ENCODE measurements at places on chromosomes 3 and 15. TPM values are rescaled to one million over a fixed set of nuclear protein-coding genes. Genes with fewer than 3 reads are reported as not detected.
A peak's percentile ranks its signal among the peaks of the same experiment; 100 is the strongest.

- peaks cover 5% of the 10 kb centered on the region for H3K4me1 ChIP-seq
- no peaks in the 10 kb centered on the region for H3K36me3 ChIP-seq
- DNase-seq: no peak
- H3K4me3 ChIP-seq: no peak overlapping the region
- H3K27me3 ChIP-seq: no peaks in the 10 kb centered on the region
- no peak overlapping the region for H3K27ac ChIP-seq
These were observed 83.4 kb downstream of the EEFSEC start for GRCh38 chr3:128236657-128237056.

DNA sequence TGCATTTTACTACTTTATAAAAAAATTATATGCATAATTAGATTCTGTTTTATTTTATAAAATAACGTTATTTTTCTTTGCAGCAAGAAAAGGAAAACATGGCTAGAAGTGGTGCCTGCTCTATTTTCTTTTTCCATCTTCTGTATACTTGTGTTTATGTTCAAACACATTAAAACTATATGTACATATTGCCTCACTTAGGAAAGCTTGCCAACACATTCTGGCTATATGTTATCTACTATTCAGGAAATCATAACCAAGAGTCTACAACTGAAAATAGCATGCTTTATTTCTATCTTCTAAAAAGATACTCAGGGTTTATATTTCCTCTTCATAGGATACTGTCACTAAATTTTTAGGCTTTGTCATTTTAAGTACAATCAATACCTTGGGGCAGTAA is 90.2 kb upstream of the KCNMB2 start:
- no peak overlapping the region for H3K27ac ChIP-seq
- H3K4me3 ChIP-seq: no peak overlapping the region

DNA sequence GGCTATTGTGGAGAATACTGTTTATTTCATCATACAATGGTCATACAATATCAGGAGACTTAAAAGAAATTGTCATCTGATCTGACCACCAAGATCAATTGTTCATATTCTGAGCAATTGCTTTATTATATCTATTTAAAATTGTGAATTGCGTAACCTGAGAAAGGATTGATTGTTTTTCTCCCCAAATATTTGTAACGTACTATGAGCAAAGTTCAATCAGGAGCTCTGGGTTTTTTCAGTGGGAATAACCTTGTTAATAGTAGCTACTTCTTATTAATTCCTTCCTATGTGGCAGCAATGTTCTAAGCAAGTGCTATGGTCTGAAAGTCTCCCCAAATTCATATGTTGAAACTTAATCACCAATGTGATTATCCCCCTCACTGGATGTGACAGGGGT is 323.1 kb downstream of the ZPLD1 start:
- DNase-seq: no peak
- H3K36me3 ChIP-seq: no peaks in the 10 kb centered on the region
- no peak overlapping the region for H3K27ac ChIP-seq
- no peak overlapping the region for H3K4me3 ChIP-seq

- H3K4me1 ChIP-seq: no peaks in the 10 kb centered on the region
- no peaks in the 10 kb centered on the region for H3K36me3 ChIP-seq
- H3K27me3 ChIP-seq: no peaks in the 10 kb centered on the region
- no peak overlapping the region for H3K4me3 ChIP-seq
These were observed 23.2 kb upstream of the MUC4 start for GRCh38 chr3:195834675-195835583.

DNA sequence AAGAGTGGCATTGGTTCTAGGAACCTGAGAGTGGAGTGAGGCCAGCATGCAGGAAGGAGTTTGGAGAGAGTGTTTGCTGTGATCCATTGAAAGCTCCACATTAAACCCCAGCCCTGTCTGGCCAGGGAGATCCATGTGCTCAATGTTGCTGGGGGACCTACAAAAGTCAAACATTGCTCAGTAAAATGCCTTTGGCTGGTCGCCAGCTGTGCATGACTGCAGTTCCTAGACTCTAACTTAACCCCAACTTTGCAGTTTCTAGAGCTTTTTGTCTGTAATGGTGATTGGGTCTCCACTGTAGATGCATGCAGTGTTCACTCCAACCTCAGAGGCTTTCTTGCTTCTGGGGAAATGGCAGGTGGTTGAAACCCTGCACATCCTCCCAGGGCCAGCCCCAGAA is 99.7 kb upstream of the ABHD17C start:
- H3K27me3 ChIP-seq: no peaks in the 10 kb centered on the region
- H3K27ac ChIP-seq: no peak overlapping the region
- H3K4me1 ChIP-seq: no peaks in the 10 kb centered on the region
- no peaks in the 10 kb centered on the region for H3K36me3 ChIP-seq

DNA sequence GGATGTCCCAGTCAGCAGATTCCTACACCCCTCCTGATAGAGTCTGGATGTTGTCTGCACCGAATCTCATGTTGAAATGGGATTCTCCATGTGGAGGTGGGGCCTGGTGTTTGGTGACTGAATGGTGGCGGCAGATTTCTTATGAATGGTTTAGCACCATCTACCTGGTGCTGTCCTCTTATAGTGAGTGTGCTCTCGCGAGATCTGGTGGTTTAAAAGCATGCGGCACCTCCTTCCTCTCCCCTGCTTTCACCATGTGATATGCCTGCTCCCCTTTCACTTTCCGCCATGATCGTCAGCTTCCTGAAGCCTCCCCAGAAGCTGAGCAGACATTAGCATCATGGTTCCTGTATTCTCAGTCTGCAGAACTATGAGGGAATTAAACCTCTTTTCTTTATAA is 135.2 kb upstream of the SLC6A11 start:
- no peaks in the 10 kb centered on the region for H3K4me1 ChIP-seq
- no peaks in the 10 kb centered on the region for H3K27me3 ChIP-seq
- H3K36me3 ChIP-seq: no peaks in the 10 kb centered on the region
- no peak overlapping the region for H3K27ac ChIP-seq
- H3K4me3 ChIP-seq: no peak overlapping the region
- DNase-seq: no peak

DNA sequence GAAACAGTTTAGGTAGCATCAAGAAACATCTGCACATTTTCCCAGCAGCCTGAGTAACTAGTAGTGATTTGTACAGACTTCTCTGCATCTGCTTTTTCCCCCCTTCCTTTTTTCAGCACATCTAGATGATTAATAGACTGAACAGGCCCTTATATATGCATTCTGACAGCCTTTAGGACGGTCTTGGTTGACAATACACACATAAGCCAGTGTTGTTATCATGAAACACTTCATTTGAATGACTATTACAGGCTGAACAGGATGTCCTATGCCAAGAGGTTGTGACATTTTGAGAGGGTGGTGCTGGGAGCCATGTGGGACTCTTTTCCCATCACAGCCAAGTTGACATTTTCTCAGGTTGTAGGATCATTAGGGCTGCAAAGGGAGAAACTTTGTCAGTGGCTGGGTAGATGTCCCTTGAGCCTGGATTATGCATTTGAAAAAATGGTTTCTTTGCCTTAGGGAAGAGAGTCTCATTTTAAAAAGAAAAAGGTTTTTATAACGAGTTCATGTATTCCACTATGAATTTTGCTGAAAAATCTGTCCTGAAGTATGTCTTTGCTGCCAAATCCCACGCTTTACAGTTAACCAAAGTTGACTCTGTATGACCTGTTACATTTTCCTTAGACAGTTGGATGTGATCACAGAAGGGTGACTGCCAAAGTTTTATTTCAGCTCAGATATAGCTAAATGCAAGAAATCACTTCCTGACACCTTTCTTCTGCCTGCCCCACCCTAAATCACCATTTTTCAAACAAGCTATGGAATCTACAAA is 73.7 kb downstream of the FILIP1L start:
- DNase-seq: no peak
- no peaks in the 10 kb centered on the region for H3K36me3 ChIP-seq
- no peaks in the 10 kb centered on the region for H3K4me1 ChIP-seq
- H3K4me3 ChIP-seq: no peak overlapping the region

DNA sequence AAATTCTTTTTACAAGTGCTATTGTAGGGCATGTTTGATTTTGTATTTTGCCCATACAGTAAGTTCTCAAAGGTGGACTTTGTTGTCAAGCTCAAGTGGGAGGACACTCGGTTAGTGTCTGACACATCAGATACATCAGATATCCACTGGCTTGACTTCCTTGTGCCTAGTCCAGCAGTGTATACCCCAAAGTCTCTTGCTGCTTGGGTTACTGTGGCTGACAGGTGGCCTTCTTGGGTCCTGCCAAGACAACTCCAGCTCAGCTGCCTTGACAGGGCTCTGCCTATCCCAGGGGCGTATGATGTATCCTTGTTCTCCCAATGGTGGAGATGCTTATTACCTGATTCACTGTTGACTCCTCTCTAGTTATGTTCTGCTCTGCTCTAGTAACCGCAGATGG is 214.9 kb downstream of the CBLB start:
- H3K27ac ChIP-seq: no peak overlapping the region
- H3K4me1 ChIP-seq: no peaks in the 10 kb centered on the region

DNA sequence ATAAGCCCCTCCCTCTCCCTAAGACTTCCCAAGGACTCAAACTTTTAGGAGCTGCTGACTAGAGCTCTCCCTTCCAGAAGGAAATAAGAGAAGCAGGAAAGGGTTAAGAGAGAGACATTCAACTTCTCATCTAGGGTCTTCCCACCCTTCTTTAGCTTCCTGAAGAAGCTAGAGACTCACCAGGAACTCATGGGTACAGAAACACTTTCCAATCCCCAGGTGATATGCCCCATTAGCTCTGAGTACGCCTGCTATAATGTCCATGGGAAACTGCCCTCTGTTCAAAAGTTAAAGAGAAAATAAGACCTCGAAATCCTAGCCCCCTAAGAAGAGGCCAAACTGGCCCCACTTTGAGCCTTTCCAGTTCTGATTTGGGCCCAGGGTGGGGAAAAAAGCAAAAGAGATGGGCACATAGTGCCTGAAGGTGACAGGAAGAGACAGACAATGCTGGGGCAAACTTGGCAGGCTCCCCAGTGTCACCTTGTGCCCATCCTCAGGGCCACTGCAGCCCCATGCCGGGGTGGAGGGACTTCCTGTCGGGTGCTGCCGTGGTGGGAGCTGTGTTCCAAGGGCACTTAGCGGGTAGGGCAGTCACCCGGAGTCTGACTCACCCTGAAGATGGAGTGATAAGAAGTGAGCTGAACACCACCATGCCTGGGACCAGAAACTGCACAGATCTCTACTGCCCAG is 29.5 kb downstream of the CCDC12 start:
- no peak overlapping the region for H3K4me3 ChIP-seq
- peak overlapping the region; percentile 78 for H3K27ac ChIP-seq
- peaks cover 30% of the 10 kb centered on the region for H3K36me3 ChIP-seq
- no peak for DNase-seq
- no peaks in the 10 kb centered on the region for H3K27me3 ChIP-seq

DNA sequence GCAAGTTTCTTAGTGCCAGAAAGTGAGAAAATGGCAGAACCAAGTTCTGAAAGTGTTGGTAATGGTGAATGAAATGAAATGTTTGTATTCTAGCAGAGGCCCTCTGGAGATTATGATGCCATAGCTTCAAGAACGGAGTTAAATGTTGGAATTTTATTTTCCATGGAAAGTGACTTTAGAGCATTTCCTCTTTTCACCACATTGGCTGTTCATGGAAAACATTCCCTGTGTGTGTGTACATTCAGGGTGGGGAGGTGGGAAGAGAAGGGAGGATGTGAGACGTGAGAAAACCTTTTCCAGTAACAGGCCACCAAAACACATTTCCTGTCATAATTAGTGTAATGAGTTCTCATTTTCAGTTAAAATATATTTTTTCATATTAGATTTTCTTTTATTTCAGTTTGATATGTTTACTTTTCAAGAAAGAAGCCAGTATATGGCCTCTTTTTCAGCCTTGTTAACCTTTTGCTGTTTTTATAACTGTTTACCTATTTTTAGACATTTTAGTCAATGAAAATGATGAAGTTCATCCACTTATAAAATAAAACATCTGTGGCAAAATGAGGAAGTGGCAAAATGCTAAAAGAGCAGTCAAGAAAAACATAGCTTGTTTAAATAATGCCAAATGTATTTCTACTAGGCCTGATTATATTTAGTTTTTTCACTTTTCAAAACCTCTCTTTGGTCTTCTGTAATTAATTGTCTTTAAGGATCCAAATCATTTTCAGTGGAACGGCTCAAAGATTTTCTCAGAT is 21.6 kb downstream of the SAMMSON start:
- no peaks in the 10 kb centered on the region for H3K27me3 ChIP-seq
- H3K36me3 ChIP-seq: no peaks in the 10 kb centered on the region
- DNase-seq: no peak
- H3K4me3 ChIP-seq: no peak overlapping the region

DNA sequence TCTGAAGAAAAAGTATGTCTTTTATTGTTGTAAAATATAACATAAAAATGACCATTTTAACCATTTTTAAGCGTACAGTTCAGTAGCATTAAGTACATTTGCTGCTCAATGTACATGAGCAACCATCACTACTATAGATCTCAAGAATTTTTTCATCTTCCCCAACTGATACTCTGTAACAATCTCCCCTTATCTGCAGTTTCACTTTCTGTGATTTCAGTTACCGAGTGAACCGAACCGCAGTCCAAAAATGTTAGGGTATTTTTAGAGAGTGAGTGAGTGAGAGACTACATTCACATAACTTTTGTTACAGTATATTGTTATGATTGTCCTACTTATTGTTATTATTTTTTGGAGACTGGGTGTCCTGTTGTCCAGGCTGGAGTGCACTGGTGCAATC is 9.0 kb upstream of the SLC25A26 start:
- no peak overlapping the region for H3K4me3 ChIP-seq
- no peaks in the 10 kb centered on the region for H3K4me1 ChIP-seq
- no peaks in the 10 kb centered on the region for H3K27me3 ChIP-seq
- H3K27ac ChIP-seq: no peak overlapping the region
- no peaks in the 10 kb centered on the region for H3K36me3 ChIP-seq

DNA sequence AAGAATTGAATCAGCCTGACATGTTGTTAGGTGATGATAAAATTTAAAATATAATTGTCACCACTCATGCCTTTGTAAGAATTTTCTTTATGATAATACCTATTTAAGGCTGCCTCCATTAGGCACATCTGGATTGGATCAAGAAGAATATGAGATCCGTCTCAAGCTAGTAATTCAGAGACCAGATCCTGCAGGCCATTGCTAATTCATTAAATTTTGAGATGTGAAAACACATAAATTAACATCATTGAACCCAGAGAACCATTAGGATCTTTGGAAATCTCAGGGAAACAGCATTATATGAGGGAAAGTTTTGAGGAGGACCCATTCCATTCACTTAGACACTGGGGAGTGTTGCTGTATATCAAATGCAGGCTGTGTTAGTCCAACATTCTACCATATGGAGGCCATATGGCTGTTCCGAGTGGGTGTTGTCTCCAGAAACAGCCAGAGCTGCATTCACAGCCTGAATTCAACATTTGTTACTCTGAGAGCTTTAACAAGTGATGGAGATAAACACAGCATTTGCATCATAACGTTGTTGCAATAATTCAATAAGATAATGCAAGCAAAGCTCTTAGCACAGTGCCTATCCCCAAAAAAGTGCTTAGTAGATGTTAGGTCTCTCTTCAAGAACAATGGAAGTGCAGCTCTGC is 67.4 kb downstream of the DTWD1 start:
- no peaks in the 10 kb centered on the region for H3K27me3 ChIP-seq
- no peak overlapping the region for H3K4me3 ChIP-seq
- H3K36me3 ChIP-seq: no peaks in the 10 kb centered on the region
- no peaks in the 10 kb centered on the region for H3K4me1 ChIP-seq
- no peak overlapping the region for H3K27ac ChIP-seq

GRCh38 chr15:58010983-58011382 is 54.5 kb downstream of the ALDH1A2 start:
- no peaks in the 10 kb centered on the region for H3K27me3 ChIP-seq
- H3K4me1 ChIP-seq: peaks cover 4% of the 10 kb centered on the region

MUSTN1 gene
- 0.85 TPM for total RNA-seq

PPP2R3A gene
- 0.80 TPM for total RNA-seq

CSPG4 gene
- total RNA-seq: 1.5 TPM

HTR3C gene
- not detected for total RNA-seq

ARRDC4 gene
- total RNA-seq: 6.2 TPM

CCR1 gene
- 7.0 TPM for total RNA-seq

ITGA11 gene
- 0.47 TPM for total RNA-seq

MKRN3 gene
- total RNA-seq: 2.3 TPM

APOD gene
- 2.9 TPM for total RNA-seq

CRYGS gene
- total RNA-seq: 3.1 TPM

CIAO2A gene
- total RNA-seq: 79.1 TPM

SEC22C gene
- total RNA-seq: 20.9 TPM

STXBP5L gene
- 0.33 TPM for total RNA-seq

All from thymus (tissue), 14 donors.